ENCODE measurements at places on chromosomes 3 and 15.

GRCh38 chr15:26051761-26052675, 188.9 kb upstream of the ATP10A start:
- DNase-seq = no peak

DNA sequence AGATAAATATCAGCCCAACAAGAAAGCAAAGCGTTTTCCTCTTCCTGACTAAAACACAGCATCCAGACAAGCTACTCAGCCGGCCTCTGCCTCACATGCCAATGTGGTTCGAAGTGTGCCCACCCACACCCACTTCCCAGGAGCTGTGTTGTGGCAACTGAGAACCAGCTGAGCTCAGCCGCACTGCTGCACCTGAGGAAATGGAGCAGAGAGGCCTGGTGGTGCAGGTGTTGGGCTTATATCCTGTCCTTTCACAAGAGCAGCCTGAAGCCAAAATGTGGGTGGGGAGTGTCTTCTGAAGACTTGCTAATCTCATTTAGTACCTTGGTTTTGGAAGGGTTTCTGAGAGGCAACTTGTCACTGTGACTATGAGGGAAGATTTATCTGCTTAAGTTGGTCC, 23.0 kb upstream of the RETNLB start:
- DNase-seq = no peak

GRCh38 chr3:97871186-97871585, 49.4 kb downstream of the CRYBG3 start:
- no peak for DNase-seq

GRCh38 chr3:139655909-139656595, 21.7 kb downstream of the NMNAT3 start:
- DNase-seq = no peak

- DNase-seq = no peak
Measured at GRCh38 chr3:184144505-184144904, 9.3 kb downstream of the EIF2B5 start.

DNA sequence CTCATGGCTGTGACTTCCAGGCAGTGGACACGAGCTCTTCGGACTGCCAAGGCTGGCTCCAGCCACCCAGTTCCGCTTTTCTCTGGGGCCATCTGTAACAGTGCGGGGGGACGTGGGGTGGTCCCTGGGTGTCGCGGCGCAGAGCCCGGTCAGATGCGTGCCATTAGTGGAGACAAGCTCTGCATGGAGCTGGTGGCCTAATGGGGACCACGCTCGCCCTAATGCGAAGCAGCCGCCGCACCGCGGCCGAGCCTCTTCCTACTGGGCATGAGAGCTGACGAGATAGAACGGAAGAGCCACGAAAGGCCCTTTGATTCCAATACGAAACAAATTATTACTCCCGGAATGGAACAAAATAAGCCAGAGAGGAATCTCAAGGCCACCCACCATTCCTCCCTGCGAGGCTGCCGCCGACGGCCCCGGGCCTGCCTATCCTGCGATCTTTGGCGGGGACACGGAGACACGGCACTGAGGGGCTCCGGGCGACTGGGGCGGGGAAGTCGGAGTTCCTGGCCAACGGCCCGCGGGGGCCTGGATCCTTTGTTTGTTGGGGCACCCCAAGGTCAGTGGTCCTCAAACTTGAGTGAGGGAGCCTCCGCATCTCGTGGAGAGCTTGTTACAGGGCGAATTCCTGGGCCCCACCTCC, 18.1 kb downstream of the FOXL2 start:
- no peak for DNase-seq

DNA sequence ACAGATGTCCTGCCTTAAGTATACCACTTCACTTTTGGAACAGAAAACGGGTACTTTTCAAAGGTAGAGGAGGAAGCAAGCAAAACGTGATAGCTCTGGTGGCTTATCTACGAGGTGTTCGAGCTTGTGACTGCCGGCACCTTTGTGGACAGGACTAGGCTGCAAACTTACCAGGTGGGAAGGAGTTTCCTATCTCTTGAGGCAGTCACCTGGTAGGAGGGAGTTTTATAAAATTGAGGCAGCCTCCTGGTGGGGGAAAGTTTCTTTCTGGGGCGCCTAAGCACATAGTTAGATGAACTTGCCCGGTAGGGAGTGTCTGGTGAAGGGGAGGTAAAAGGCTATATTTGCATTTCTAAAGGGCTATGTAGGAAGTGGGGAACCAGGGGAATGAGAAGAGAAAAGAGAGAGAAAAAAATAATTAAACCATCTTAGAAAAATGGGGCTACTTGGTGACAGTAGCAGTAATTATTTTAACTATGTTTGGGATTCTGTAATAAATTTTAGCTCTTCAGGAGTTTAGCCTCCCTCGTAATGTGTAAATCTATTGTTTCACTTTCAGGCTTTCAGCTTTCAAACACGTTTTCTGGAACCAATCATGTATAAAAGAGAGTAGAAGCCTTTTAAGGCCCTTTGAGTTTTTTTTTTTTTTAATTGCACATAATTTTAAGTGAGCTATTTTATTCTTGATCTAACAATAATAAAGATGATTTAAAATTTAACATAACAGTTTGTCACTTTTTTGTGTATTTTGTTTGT, 131.0 kb downstream of the IL5RA start:
- no peak for DNase-seq
